ENCODE measurements at places on chromosomes 5 and 9.
A peak's percentile ranks its signal among the peaks of the same experiment; 100 is the strongest.

DNA sequence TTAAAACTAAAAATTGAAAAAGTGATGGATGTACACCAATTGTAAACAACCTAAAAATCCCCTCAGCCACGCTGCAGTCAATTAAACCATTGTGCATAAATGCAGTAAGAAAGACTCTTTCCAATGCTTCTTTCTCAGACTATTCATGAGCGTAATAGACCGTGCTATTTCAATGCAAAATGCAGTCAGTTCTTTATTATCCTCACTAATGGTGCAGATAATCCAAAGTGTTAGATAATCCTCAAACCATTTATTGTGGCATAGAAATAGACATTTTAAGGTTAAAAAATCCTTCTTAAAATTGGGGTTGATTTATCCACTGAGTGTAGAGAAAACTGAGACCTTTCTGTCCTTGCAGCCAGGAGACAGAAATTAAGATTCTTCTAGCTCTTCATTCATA lies 1862.8 kb downstream of the EFNA5 start:
- DNase-seq: no peak

- no peak for DNase-seq
Observed at GRCh38 chr5:148398698-148399121, 15.0 kb downstream of the FBXO38 start.

DNA sequence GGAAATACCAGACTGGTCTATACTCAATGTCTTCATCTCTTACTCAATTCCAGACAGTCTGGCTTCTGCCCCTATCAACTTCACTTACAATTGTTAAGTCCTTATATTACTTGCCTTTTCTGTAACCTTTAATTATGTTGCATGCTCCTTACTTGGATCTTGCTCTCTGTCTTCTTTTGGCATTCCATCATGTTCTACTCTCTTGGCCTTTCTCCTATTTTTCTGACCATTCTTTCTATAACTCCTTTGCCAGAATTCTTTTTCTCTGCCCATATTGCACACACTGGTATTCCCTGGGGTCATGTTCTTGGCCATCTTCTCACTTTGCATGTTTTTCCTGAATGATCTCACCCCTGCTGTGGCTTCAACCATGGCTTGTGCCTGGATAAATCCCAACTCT lies 209.8 kb upstream of the ZNF462 start:
- DNase-seq: no peak

DNA sequence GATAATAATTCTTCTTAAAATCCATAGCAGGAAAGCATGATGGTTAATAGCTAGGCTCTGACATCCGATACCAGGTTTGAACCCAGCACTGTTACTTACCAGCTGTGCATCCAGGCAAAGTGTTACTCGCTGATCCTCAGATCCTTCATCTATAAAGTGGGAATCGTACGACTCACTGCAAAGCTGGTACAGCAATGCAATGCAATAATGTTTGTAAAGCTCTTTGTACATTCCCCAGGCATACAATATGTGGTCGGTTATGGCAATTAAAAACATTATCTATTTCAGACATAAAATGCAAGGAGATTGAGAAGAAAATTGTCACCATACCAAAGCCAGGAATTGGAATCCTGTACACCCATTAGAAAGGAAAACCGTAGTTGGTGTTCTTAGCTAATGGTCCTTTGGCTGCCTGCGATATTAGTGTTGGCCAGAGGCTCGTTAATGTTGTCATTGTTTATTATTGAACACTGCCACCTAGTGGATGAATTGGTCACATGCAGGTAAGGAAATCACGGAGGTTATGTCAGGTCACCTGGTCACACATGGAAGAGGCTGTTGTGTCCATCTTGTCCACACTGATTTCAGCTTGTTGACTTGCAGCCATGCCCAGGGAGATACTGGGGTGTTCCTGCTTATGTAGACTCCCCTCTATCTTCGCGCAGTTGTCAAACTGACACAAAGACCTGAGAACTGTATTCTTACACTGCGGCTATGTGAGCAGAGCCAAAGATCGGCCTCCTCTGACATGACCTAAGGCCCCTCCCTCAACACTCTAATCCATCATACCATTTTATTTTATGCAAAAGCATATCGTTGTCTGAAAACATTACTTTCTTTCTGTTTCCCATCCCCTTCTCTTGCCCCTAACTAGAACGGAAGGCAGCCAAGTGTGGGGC lies 87.5 kb upstream of the PPP2R2B start:
- peak; percentile 35 for DNase-seq

GRCh38 chr5:3004361-3005080 lies 253.0 kb upstream of the IRX2 start:
- no peak for DNase-seq

DNA sequence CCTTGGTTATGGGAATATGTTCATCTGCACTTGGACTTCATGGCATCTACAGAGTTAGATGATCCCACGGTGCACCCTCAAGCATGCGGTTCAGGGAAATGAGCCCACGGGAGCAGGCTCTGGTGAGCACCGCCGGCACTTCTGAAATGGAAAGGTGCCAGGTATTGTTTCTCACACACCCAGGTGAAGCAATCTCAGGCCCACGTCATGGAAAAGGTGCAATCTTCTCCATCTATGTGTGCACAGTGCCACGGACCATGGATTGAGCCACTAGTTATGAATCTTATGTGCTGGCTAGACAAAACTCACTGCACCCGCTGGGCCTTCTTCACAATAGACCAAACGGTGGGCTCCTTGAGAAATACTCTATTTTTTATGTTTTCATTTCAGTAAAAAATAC lies 27.3 kb downstream of the IRX1 start:
- no peak for DNase-seq

DNA sequence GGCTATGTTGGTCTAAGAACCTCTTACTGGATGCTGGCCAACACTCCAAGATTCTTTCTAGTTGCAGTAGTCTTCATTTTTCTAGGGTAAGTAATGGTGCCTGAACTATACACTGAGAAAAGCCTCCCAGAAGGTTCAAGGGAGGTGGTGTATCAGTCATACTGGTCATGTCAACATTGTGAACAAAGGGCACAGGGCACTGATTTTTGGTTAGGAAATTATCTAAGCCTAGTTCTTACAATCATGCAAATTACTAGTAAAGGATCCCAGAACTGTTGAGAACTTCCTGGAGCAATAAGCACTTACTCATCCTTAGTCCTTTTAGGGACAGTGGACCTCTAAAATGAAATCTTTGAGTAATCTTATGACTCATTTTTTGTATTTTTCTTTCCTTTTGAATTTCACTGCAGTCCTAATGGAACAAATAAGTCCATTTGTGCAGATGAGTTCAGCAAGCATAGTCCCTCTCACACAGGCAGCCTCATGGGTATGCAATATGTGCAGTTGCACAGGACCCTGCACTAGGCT lies 21.1 kb upstream of the CDC42SE2 start:
- DNase-seq: no peak

DNA sequence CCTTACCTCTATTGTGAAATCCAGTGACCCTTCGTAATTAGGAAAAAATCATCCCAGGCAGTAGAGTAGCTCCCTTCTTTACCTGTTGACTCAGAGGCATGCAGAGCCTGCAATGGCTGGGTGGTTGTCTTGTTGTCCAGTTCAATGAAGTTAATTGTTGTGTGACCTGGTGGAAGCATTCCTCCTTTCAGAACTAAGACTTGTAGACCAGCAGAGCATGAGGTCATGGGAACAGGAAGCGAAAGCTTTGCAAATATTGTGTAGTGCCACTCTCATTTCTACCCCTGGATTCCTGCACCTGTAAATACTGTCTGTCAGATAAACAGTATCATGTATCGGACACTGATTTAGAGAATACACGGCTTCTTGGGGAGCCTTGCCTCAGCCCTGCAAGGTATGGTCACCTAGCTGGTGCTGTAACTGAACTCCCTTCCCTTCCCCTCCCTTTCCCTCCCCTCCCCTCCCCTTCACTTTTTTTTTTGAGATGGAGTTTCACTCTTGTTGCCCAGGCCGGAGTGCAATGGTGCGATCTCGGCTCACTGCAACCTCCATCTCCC lies 5.7 kb upstream of the PRXL2C start:
- no peak for DNase-seq

GRCh38 chr5:19536387-19536786 lies 451.6 kb downstream of the CDH18 start:
- no peak for DNase-seq

DNA sequence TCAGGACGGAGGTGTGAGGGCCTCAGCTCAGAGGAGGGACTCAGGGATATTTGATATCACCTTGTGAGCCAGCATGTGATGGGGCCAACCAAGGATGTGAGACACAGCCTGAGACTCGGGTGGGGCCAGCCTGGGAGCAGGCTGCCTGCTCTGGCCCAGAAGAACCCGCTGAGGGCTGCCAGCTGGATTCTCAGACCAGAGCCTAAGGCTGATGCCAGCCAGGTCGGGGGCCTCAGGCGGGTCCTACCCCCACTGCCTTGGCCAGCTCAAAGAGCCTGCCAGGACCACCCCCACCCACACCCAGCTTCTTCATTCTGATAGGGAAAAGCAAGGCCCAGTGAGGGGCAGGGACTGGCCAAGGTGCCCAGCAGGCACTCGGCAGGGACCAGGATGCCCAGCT lies 20.3 kb upstream of the DUSP1 start:
- no peak for DNase-seq

DNA sequence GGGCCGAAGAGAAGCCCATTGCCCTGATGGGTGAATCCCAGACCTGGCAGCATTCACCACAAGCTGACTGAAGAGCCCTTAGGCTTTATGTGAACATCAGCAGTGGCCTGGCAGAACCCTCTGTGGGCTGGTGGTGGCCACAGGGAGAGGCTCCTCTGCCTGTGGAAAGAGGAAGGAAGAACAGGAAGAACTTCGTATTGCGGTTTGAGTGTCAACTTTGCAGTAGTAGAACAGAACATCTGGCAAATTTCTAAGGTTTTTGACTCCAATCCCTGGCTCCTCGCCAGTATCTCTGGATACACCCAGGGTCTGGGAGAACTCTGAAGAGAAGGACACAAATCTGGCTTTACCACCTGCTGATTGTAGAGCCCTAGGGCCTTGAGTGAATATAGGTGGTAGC lies 356.4 kb upstream of the GRAMD2B start:
- no peak for DNase-seq

DNA sequence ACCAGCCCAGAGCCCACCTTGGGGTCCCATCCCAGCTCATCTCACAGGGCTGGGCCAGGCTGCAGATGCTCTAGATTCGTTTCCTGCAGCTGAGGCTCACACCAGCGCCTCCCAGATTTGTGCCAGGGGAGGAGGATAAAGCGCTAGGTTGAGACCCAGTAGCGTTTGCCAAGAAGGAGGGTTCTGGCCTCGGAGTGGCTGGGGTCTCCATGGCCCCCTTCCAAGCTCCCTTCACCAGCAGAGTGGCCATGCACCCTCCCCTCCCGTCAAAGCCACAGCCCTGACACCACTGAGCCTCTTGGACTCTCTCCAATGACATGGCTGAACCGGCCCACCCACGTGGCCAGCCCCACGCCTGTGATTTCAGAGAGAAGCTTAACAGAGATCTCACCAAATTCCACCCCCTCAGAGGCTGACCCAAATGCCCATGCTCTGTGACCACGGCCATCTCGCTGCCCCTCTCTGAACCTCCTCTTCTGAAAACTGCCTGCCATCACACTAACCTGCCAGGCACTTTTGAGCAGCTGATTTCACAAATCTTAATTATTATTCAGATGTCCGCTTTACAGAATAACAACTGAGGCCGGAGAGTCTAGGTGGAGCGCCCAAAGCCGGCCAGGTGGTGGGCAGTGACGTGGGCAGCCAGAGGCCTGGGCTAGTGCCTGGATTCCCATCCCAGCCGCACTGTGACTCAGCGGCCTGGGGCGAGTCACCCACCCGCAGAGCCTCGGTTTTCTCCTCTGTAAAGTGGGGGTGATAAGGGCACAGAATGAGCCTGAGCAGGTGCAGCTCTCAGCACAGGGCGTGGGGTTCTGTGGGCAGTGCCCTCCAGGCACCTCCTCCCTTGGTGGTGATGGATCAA lies 155.7 kb downstream of the C9orf50 start:
- DNase-seq: no peak
